ENCODE measurements at places on chromosomes 5 and 9. TPM values are rescaled to one million over a fixed set of nuclear protein-coding genes. Genes with fewer than 3 reads are reported as not detected.

DNA sequence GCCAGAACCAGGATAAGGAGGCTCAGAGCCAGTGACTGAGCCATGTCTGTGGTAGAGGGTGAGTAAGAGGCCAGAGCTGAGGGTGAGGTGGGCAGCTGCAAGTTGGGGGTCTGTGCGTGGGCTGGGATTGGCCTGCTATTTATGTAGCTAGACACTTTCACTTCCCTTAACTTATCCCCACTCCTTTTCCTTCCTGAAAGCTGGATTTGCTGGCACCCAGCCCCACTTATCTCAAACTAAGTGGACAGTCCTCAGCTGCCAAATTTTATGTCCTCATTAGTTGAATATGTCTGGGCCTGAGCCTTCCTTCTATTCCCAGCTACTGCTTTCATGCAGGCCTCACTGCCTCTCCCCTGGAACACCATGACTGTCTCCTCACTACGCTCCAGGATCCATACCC, at the start of gene CCL21:
Gene CCL21, minus strand, starts transcription at position 114 of the 400 bp plus-strand sequence. Its CDS starts 70 bp downstream, at position 44.
- peak; percentile 24 for DNase-seq

Gene NDUFS6
- total RNA-seq: 39.3 TPM

DNA sequence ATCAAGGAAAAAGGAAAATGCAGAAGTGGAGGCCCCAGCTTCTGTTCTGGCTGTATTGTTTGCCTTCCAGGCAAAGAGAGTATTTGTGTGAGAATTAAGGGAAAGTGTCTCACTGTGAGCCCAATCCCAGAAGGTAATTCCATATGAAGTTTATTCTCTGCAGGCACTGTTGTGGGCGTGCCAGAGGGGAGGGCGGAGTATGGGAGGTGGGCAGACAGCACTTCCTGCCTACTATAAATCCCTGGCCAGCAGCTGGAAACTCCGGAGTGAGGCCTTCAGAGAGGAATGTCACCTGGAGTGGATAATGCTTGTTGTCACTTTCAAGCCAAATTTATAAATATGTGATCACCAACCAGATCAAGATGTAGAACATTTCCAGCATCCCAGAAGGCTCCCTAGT, 209.5 kb downstream of the ARHGAP26 start:
- DNase-seq: peak; percentile 72

DNA sequence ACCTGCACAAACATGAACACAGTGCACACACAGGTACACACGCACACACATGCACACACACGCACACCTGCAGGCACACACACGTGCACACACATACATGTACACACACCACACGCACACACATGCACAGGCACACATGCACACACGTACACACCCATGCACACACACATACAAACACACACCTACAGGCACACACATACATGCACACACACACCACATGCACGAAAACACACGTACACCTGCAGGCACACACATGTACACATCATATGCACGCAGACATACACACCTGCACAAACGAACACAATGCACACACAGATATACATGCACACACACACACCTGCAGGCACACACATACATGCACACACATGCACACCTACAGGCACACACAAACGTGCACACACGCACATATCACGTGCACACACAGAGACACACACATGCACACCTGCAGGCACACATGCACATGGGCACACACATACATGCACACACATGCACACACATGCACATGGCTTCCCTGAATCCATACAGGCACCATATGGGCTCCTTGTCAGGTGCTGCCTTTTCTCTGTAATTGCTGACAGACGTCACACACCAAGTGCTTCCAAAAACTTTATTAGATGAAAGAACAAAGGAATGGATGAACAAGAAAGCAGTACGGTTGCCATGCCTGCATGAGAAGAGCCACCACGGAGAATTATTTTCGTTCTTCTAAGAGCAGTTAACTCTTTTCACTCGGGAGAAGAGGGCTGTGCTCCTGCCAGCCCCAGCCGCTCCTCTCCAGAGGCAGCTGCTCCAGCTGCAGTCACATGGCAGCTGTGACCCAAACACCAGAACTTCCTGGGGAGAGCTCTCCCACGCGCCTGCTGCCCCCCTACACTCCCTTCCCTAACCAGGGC, 57.2 kb downstream of the EXD3 start:
- no peak for DNase-seq

Gene CDC25C
- total RNA-seq: 4.1 TPM
